ENCODE measurements at places on chromosomes 4 and X. TPM values are rescaled to one million over a fixed set of nuclear protein-coding genes. Genes with fewer than 3 reads are reported as not detected.

GRCh38 chr4:186366326-186366725 lies 100.3 kb downstream of the F11 start:
- no peak for DNase-seq

GRCh38 chr4:127484117-127484516 lies 148.6 kb upstream of the INTU start:
- DNase-seq: no peak

- no peak for DNase-seq
Observed at GRCh38 chr4:3766036-3766784, at the start of gene ADRA2C. TSS of gene ADRA2C (plus strand) at chr4:3766385. CDS start at chr4:3766607, 222 bp downstream.

DNA sequence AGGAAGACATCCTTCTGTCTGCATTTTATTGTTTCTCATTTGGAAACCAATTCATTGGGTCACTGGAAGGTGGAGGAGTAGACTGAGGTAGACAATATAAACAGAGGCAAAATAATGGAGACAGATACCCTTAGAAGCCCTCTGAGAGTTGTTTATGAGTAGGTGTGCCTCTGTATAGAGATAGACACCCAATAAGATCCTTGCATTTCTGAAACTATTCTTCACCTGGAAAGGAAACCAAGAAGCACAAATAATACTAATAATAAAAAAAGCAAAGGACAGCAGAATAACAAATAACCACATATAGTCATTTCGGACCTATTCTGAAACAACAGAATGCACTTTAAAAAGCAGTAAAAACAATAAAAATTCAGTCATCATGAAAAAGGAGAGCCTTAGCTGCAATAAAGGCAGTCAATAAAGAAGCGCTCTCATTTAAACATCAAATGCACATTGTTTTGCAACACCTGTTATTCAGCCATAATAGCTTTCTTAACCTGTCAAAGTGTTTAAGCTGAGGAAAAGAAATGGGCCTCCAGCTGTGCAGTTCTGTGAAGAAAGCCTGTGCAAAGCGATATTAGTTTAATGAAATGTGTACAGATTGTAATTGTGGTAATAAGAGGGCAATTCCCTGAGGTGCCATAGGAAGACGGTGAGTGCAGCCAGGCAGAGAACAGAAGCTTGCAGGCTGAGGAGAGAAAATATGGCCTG lies 904.2 kb downstream of the STPG2 start:
- no peak for DNase-seq

DNA sequence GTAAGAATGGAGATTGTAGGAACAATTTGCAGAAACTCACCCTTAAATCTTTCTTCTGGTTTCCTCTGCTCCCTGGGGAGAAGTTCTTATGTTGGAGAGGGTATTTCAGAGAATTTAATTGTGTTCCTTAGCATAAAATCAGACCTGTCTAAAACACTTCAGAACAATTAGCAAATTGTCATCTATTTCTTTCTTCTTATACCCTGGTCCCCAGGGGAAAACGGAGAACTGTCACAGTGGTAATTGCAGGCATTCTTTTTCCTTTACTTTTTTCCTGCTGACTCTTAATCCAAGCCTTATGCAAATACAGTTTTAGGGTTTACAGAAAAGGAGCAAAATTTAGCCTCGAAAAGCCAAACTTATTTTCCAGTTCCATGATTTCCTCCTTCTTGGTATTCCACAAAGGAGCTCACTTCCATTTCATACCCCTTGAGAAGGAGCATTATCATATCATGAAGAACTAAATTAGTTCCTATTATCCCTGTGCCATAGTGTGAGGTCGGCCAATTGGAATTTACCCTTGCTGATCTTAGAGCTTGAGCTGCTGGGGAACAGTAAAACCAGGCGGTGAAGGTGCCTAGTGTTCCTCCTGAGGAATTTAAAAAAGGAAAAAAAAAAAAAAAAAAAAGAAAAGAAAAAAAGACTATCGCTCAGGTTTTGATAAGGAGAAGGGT lies 173.8 kb downstream of the IL15 start:
- DNase-seq: no peak

DNA sequence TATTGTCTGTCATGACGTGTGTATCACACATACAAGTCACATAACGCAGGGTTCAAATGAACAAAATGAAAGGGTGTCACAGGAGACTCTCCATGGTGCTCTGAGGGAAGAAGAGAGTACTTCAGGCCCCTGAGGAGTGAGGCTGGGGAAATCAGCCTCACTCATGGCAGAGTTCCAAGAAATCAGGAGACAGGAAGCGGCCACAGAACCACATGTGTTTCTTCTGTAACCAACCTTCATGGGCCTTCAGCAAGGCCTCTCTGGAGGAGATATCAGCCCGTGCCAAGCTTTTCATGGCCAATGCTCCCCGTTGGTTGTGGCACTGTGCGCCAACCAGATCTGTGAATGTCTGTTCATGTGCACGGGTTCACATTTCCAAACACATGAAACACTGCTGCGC lies 76.0 kb downstream of the NAT8L start:
- DNase-seq: no peak

DNA sequence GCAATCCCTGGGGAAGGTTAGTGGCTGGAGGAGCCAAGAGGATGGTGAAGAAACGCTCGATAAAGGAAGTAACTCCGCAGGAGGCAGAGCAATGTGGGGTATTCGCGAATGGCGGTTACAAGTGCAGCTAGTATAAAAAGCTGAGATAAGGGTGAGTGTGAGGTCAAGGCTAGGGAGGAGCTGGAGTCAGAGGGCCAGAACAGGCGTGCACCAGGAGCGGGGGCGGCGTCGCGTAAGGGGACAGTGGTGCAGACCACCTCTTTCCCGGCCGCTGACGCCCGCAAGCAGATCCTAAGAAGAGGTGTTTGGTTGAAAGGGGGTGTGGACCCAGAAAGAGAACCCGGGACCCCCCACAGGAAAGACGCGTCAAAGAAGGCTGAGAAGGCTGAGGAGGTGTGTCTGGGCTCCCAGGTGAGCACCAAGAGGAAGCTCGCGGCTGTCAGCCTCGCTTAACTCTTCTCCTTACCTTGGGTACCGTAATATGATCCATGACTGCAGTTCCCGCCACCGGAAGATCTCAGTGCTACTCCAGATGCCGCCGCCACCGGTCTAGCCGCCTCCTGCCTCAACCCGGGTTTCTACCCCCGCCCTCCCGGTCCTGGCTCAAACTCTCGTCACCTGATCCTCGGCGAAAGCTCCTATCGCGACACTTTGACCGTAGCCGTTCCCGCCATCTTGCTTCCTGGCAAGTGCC lies at the start of gene MTMR8:
TSS of gene MTMR8 (minus strand) at position 579 of the 694 bp plus-strand sequence. CDS start at position 490, 89 bp downstream.
- peak; percentile 91 for DNase-seq

DNA sequence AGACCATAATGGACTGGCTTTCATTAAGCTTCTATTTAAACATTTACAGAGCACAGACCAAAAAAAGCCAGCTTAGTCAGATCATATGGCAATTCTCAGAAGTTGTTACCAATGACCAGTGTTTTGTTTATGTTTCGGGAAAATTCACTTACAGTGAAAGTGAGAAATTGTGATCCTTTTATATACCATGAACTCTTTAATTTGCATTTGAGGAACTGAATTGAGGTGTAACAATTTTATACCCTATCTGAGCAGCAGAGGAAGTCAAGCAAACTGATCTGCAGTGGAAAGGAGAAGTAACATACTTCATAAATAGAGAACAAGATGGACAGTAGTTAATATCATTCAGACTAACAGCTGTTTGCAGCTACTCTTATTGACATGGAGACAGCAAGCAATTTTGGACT lies 97.1 kb downstream of the TMA16 start:
- DNase-seq: no peak

DNA sequence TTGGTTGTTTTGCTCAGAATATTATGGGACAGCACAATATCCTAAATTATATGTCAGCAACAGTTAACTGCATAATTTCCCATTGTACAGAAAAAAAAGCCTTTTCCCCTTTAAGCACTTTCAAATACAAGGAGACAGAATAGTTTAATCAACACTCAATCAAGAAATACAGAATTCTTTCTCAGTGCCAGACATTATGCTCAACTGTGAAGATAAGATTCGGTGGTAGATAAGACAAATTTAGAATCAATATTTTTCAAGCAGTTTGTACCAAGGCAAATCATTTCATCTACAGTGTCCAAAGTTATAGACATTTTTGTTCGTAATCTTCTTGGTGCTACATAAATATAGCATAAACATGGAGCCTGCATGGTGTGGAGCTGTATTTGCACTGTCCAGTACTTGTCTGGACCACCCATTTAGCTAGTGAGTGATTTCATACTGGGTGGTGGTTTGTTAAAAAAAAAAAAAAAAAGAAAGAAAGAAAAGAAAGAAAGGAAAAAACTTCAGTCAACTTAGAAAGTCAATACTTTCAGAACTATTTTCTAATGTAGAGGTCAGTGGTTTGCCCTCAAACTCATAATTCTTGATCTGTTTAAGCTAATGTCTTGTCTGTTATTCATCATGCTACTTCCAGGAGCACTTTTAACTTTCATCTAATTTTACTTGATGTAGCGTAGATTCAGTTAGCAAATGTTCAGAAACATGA lies 522.9 kb downstream of the FAT4 start:
- no peak for DNase-seq

DNA sequence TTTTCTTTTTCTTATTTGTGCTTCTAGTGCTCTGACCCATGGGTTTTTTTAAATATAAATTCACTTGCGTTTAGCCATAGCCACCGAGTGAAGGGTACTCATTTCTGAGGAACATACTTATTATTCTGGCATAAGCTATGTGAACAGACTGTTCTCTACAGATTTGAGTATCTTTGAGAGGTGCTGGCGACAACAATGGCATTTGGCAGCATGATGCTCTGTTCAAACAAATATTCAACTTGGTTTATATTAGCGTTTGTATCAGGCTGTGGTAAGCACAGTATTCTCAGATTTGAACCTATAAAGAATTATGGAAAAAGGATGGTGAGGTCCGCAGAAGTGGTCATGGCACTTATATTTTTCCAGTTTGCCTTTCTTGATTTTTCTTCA lies 108.7 kb upstream of the LIMCH1 start:
- DNase-seq: no peak

DNA sequence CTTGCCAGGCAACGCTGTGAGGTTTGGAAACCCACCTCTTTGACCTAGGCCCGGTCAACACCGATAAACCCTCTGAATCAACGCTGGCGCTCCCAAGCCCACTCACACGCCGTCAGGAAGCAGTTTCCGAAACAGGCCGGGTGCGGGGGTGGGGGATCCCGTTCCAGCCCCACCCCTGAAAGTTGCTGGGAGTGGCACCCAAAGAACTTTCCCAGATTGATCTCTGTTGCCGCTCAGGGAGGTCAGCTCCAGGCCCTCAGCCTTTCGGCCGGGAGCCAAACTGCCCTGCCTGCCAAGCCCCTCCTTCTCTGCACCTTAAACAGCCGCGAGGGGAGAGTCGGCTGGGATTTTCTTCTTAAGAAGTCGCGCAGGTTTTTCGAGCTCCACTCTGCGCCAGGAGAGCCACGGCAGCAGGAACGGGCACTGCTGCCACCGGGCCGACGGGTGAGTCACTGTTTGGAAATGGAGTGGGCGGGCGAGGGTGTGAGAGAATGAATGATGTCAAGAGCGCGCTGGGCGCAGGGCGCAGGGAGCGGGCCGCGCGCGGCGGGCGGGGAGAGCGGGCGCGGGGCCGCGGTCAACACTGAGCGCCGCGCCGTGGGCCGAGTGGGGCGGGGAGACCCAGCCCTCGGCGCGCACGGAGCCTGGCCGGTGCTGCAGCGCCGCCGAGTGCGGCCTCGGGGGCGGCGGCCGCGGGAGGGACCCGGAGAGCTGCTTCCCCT lies at the start of gene SGMS2:
TSS of gene SGMS2 (plus strand) at position 583 of the 722 bp plus-strand sequence. CDS start 70,622 bp downstream, outside the sequence.
- peak; percentile 97 for DNase-seq

DNA sequence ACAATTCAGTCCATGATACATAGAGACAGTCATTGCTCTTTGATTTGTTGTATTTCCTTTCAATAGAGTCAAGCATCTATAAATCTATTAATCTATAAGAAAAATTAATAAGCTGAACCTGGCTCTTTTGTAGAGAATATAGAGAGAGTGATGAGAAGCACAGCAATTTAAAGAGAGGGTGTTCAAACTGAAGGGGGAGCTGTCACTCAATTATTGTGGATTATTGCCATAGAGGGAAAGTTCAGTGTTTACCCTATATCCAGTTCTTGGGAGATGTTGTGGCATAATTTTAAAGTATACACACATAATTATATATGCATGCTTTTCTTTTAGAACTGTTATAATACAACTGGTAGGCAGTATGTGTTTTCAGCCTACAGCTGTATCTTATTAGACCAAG lies 1469.0 kb upstream of the PABPC4L start:
- DNase-seq: no peak

GRCh38 chr4:128354205-128354821 lies 66.7 kb upstream of the PGRMC2 start:
- DNase-seq: no peak

DNA sequence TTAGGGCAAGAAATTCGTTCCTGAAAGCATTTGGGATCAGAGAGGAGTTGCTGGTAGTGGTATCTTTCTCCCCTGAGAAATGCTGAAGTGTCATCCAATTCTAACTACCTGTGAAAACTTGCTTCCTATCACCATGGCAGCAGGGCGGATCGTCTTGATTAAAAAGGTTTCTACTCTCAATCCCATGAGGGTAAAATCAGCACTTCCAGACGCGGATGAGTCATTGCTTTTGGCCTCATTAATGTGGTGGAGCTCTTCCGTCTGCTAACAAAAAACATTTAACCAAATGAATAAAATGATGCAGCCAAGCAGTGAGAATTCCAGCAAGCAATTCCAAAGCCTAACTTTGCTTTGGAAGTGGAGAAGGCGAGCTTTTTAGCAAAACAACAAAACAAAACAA lies 325.6 kb downstream of the CAMK2D start:
- DNase-seq: no peak

- no peak for DNase-seq
Observed at GRCh38 chrX:44828008-44828605, 15.7 kb upstream of the DUSP21 start.

DNA sequence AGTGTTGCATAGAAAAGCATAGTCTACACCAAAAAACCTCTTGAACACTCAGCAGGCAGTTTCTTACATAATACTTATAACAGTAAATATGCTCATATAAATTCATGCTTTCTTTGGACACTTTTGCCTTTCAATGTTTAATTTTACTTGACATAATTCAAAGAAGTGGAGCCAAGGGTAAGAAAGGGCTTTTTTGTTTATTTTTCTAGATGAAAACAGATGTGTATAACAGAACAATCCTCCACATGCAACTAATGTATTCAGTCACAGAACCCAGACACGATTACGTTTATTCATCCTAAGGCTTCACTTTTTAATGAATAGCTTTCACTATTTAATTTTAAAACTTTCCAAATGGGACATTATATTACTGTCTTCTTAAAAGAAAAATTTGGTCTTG lies 58.0 kb upstream of the PTPN13 start:
- DNase-seq: no peak

DNA sequence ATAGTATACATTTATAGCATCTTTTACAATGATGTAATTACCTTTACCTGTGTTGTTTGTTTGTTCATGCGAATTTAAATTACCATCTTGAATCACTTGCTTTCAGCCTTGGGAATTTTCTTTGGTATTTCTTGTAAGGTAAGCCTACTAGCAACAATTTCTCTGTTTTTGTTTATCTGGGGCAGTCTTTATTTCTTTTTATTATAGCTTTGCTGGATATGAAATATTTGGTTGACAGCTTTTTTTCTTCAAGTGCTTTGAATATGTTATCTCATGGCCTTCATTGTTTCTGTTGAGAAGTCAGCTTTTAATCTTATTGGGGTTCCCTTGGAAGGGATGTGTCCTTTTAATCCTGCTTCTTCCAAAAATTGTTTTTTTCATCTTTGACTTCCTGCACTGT lies 292.8 kb upstream of the EDA2R start:
- DNase-seq: no peak

Gene TMEM35A
- 0.19 TPM for total RNA-seq

Gene PAGE4
- not detected for total RNA-seq

Gene PROM1
- 0.35 TPM for total RNA-seq

Gene CSAG2
- total RNA-seq: not detected

Gene XAGE2
- total RNA-seq: not detected

Gene PAGE2B
- total RNA-seq: not detected

Measured in mesenteric fat pad (tissue), 1 donor.